Caco-2 (cell line): ENCODE measurements at places on chromosomes 1 and 21.

- DNase-seq: peak; percentile 69
These were observed 9.9 kb downstream of the TOR1AIP2 start for GRCh38 chr1:179867493-179868330.

GRCh38 chr1:56137090-56137489 is 442.3 kb downstream of the PLPP3 start:
- no peak for DNase-seq

GRCh38 chr1:60963167-60963940 is 119.0 kb upstream of the NFIA start:
- DNase-seq: no peak

DNA sequence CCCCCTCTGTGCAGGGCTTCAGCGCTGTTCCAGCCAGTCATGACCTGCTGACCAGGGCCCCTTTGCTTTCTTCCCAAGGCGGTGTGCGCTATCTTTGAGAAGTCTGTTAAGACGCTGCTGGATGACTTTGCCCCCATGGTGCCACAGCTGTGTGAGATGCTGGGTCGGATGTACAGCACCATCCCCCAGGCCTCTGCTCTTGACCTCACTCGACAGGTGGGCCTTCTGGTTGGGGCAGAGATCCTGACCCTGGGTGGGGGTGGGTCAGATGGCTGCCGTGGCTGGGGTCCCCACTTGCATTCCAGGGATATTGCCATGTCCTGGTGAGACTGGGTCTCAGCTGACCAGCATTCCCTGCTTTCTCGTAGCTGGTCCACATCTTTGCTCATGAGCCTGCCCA is 9.0 kb upstream of the DPH2 start:
- no peak for DNase-seq

DNA sequence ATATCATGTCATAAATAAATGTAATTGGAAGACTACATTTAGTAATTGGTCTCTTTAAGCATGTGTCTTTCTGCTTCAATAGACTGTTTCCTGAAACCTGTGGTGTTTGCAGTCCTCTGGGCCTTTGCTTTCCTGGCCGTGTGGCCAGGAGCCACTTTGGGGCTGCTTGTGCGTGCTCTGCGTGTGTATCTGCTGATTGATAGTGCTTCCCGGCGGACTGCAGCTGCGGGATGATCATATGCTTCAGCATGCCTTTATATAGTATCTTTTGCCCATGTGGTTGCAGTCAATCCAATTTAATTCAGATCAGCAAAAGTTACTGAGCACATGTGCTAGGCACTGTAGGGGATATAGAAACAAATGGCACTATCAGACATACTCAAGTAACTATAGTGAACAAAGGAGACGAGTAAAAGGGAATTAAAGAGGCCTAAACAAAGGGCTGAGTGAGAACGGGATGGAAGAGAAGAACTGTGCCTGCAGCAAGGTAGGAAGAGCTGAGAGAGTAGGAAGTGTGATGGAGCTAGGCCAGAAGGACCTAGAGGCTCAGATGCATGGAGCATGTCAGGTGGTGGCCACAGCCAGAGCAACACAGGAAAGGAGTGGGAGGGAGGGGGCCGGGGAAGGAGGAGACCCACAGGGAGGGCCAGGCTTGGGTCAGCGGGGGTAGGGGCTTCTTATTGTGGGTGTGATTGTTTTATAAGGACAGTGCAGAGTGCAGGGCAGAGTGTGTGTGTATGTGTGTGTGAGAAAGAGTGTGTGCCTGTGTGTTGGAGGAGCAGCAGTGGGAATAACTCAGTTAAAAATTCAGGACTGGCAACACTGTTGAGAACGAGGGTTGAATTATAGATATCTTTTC is 27.2 kb upstream of the TTF2 start:
- DNase-seq: no peak

- no peak for DNase-seq
These were observed 8.1 kb upstream of the ALG14 start for GRCh38 chr1:95080879-95081278.

DNA sequence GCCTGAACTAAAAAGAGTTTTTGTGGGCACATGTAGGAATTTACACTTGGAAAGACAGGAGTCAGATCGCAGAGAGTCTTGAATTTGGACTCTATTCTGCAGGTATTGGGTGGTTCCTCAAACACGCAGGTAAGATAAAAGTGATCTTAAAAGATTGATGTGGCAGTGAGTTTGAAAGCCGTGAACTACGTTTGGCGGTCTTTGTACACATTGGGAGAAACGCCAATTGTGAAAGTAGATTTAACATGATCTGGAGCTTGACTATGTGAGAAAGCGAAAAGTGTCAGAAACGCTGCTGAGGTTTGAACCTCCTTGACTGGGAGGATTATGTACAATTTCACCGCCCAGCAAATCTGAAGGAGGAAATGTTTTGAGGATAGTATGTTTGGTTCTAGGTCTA is 1.5 kb upstream of the PPP2R5A start:
- no peak for DNase-seq

GRCh38 chr1:106944721-106945120 is 111.8 kb upstream of the PRMT6 start:
- peak; percentile 3 for DNase-seq

- no peak for DNase-seq
These were observed 401 bp downstream of the WNT9A start for GRCh38 chr1:227947386-227947675.

- no peak for DNase-seq
These were observed 1.3 kb upstream of the DNAJC16 start for GRCh38 chr1:15525050-15526020.

- no peak for DNase-seq
These were observed 41.6 kb upstream of the SEC16B start for GRCh38 chr1:178011465-178011828.

- no peak for DNase-seq
These were observed 65.4 kb upstream of the SMYD2 start for GRCh38 chr1:214215583-214215982.

DNA sequence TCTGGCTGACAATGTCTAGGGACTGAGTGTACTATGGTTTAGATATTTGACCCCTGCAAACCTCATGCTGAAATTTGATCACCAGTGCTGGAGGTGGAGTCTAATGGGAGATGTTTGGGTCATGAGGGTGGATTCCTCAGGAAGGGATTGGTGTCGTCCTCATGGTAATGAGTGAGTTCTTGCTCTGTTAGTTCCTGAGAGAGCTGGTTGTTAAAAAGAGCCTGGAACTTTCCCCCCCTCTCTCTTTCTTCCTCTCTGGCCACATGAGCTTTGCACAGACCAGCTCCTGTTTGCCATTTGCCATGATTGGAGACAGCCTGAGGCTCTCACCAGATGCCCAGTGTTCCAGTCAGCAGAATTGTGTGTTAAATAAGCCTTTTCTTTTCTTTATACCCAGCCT is 36.6 kb upstream of the CNIH3 start:
- no peak for DNase-seq

GRCh38 chr1:247552231-247552630 is 3.3 kb downstream of the GCSAML start:
- DNase-seq: no peak

DNA sequence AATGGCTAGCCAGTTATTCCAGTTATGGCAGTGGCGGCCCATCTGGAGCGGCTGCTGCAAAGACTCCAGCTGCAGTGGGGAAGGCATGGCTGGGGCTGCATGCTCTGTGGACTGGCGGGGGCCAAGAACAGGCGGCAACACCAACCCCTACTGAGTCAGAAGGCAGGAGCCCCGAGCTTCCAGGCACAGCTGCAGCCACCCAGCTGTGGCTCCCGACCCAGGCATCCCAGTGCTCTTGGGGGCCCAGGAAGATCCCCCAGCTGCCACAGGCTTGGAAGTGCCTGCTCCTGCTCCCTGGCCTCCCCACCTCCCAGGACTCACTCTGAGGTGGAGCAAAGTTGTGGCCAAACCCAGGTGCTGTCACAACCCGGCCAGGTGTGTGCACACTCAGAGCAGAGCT is 317.0 kb upstream of the RRP15 start:
- no peak for DNase-seq

DNA sequence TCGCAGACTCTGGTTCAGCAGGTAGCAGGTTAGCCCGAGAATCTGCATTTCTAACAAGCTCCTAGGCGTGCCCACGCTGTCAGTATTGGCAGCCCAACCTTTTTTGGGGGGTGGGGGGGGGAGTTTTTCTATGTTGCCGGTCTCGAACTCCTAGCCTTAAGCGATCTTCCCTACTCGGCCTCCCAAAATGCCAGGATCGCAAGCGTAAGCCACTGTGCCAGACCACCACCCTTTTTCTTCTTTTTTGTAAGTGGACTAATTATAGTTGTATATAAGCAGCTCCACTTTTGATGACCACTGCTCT is 480 bp upstream of the MIS18A start:
- DNase-seq: no peak

GRCh38 chr1:13543451-13544220 is 29.8 kb upstream of the LRRC38 start:
- no peak for DNase-seq

- no peak for DNase-seq
These were observed 16.7 kb upstream of the KCNJ6 start for GRCh38 chr21:37932936-37933335.

DNA sequence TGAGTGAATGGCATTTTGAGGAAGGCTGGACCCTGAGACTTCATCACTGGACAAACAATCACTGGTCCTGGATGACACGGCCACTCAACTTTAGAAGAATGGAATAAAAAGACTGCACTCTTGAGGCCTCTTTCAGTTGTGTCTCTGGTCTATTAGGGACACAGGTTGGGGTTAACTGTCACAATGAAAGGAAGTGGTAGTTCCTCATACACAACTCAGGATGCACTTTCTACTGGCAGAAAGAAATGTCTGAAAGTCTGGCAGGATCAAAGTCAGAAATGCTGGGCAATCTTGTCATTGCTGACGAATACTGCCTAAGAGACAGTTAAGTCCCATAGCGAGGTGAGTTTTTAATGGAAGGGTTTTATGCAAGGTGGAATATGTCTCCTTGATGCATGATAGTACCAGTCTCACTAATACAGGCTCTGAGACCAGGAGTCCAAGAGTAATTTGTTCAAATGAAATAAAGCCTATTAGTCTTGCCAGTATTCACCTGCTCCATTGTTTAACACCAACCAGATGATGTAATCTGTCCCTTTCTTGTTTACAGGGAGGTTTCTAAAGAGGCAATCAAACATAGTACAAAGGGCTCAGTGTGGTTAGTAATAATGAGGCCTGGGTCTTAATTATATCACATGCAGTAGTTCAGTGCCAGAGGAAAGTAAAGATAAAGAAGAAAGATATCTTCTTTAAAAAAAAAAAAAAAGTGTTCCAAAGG is 11.2 kb upstream of the RRP15 start:
- no peak for DNase-seq

DNA sequence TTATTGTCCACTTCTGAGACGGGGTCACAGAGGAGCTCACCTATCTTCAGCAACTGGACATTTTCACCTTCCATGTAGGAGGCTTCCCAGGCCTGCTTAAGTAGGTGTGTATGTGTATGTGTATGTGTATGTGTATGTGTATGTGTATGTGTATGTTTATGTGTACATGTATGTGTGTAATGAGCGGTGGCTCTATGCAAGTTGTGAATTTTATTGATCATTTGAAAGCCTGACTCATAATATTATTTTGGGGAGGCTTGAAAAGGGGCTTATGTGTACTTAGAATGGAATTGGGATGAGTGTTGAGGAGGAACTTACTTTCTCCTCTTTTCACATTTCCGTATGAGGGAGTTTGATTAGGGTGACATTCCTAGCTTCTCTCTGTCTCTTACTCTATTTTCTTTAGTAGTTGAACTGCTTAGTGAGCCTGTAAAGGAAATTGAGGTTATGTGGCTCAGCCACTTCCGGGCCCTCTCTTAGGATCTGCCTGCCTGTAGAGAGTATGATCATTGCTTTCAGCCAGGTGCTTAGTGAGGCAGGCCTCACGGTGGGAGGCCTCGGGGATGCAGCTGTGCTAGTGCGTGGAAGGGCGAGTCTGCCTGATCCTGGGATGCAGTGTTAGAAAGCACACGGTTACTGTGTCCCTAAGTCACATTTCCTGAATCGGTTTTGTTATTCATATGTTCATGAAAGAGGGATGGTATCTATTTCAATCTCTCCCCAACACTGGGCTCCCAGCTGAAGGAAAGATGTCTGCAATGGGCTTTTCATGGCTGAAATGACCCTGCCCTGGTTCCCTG is 61.0 kb downstream of the IER5 start:
- no peak for DNase-seq

DNA sequence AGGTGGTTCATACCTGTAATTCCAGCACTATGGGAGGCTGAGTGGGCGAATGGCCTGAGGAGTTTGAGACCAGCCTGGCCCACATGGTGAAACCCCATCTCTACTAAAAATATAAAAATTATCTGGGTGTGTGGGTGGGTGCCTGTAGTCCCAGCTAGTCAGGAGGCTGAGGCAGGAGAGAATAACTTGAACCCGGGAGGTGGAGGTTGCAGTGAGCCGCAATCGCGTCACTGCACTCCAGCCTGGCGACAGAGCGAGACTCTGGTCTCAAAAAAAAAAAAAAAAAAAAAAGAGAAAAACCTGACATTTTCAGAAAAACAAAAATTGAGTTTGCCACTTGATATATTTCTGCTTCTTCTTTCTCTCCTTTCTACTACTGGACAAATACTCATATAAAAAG is 24.3 kb downstream of the CA6 start:
- no peak for DNase-seq

DNA sequence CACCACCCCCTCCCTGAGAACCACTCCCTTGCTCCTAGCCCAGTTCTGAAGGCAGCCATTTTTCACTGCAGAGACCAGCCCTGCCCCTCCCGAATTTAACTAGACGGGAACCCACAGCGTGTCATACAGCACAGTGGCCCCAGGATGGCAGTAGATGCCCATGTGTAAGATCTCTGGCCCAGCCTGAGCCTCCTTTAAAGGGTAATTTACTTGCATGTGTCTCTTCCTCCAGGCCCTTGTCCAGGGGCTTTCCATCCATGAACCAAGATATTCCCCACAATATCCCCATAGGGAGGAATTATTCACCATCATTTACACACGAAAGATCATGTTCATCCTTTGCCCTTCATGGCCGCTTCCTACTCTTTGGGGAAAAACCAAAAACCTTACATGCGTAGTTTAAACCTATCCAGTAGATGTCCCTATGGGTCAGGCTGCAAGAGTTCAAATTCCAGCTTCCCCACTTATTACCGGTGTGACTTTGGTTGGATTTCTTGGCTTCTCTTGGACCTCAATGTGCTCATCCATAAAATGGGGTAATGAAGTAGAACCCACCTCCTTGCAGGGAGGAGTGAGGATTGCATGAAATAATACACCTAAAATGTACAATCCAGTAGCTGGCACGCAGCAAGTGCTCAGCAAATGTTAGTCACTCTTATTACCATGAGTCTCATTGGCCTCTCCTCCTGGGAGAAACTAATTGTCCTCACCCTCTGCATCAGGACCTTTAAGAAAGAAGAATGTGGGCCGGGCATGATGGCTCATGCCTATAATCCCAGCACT is 4.0 kb upstream of the LACTBL1 start:
- DNase-seq: peak; percentile 72
